Fibroblast of skin of left quadriceps (primary cell): ENCODE measurements at places on chromosomes 3 and 15.
A peak's percentile ranks its signal among the peaks of the same experiment; 100 is the strongest.

DNA sequence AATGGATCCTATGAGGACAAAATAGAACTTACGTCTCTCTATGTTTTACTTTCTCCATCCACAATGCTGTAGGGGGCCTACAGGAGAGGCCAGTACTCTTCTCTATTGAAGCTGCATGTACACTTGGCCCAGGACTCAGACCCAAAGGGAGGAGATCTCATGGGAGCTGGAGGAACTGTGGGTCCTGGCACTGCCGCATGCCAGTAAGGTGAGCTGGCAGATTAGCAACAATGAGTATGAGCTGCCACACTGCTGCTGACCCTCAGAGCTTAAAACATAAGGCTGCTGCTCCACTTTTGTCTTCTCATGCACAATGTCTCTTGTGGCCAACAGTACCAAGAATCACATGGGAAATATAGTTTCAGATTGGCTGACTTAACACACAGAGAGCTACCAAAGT is 57.8 kb upstream of the TBC1D5 start:
- DNase-seq = no peak

DNA sequence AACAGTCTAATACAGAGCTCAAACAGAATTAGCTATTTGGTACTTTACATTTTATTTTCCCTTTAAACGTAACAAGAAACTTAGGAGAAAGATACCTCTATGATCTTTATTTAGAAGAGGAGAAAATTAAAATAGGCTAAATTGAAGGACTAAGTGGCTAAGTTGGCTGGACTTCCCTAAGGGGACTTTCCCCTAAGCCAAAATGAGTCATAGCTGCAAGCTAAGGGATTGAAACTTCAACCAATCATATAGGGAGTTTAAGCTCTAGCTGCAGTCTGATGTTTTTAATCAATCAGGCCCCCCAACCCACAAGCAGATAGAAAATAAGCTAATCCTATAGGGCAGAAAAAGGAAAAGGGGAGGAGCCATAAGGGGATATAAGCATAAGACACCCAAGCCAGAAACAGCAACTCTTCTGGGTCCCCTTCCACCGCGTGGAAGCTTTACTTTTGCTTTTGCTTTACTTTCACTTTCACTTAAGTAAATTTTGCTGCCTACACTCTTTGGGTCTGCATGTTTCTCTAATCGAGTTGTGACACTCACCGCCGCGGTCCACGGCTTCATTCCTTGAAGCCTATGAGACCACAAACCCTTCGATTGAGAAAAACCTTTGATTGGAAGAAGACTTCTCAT is 1108.5 kb upstream of the EPHA6 start:
- DNase-seq = no peak

GRCh38 chr3:5218815-5219214 is 31.3 kb downstream of the EDEM1 start:
- DNase-seq = no peak

DNA sequence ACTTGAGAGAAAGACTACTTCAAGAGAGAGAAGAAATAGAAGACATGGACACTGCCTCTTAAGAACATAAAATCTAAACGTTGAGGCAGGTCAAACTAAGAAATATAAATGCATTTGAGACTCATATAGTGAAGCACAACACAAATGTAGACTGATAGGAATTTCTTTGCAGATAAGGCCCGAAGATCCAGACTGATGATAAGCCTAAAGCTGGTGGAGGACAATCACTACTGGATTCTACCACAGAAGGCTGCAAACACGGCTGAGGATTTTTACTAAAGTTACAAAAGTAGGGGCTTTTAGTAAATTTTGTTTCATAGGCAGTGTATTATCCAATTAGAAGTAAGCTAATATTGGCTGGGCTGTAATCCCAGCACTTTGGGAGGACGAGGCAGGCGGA is 278.3 kb downstream of the RAP2B start:
- DNase-seq = no peak

DNA sequence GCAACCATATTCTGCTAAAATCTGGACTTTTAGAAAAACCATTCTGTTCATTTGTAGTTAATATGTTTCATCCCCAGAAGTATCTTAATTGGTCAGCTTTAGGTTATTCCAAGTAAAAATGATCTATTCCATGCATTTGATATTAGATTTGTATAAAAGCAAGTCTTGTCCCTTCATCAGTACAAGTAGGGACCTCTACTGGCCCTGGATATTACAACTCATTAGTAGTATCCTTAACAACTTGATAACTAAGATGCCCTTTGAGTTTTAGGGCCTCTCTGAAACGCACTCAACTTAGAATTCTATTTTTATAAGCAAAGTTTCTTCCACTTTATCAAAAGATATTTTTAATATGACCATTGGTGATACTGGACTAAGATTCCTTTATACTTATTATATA is 25.3 kb upstream of the SELENOT start:
- no peak for DNase-seq

DNA sequence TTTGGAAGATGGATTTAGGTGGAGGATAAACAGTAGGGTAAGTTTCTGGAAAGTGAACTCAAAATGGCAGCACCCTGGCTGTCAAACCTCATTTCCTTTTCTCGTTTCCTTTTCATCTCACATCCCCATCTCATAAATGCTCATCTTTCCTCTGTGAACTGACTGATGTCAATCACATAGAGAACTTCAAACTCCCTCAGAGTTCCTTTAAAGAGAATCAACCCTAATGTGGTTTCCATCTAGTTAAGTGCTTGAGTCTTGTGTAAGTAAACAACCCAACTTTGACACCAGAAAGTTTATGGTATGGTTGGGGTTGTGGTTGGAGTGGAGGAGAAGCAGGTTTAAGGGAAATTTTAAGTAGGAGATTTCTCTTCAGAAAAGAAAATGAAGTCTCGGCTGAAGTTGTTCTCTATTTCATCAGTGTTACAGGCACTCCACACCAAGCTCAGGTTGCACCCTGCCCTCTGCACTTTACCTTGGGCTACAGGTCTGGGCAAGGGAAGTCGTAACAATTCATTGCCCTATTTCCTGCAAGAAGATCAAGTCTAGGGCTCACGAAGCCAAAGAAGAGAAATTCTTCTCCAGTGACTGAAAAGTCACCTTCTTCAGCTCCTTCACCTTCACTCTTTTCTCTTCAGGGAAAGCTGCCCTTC is 34.4 kb upstream of the TNIK start:
- DNase-seq = no peak

DNA sequence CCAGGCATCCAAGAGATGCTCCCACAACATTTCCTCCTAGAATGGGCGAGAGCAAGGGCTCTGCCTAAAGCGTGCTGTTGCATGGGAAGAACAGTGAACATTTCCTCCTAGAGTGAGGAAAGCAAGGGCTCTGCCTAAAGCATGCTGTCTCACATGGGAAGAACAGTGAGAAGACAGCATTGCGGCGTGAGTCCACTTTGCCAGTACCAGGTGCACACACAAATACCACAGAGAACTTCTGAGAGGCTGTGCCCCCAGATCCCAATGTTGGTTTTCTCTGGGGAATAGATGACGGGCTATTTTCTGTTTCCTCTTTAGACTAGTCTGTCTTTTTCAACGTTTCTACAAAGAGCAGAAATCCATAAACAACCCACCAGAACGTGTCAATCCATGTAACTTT is 142.9 kb downstream of the LRRK1 start:
- DNase-seq = no peak

- no peak for DNase-seq
Measured at GRCh38 chr15:90266485-90266884, 1.0 kb downstream of the NGRN start.

DNA sequence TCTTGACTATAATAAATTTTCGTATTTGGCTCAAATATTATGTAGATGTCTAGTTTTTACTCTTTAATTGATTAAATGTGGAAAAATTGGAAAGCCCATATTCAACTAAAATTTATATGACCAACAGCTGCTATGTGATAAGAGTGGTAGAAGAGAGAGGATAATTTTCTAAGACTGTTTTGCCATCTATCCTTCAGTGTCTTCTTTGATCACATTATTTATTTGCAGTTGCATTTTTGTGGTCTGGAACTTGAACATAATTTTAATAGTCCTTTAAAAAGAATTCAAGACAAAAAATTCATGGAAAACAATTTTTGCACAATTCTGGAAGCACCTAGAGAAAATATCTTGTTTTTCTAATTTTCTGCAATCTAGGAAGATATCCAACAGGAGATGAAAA is 213.3 kb upstream of the THBS1 start:
- DNase-seq = peak; percentile 57

DNA sequence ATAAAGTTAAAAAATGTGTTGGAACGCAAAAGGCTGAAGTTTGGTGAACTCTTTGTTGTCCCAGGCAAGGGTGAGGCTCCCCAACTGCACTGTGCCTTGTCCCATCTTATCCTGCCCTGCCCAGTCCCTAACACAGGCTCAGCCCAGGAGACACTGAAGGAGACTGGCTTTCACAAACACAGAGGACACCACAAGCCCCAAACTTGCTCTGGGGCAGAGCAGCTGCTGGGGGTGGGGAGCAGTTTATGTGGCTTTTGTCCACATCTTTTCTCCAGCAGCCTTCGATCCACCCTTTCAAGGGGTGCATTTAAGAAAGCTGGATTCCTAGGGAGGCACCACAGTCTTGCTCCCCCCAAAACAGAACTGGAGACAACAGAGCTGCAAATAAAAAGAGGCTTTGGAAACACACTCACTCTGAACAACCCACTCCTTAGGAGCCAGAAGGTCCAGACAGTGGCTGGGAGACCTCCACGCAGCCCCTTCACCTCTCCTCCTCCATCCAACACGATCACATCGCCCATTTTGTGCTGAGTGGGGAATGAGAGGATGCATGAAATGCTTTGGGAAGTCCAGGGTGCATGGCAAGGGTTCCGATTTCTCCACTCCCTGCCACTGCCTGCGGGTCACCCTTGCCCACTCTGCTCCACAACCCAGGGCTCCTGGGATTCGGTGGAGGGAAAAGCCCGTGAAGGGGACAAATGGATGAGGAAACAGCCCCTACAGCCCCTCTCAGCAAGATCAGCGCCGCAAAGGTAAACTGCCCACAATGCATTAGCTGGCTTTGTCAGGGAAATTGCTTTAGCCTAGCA is 260.5 kb upstream of the TLE3 start:
- DNase-seq = no peak

DNA sequence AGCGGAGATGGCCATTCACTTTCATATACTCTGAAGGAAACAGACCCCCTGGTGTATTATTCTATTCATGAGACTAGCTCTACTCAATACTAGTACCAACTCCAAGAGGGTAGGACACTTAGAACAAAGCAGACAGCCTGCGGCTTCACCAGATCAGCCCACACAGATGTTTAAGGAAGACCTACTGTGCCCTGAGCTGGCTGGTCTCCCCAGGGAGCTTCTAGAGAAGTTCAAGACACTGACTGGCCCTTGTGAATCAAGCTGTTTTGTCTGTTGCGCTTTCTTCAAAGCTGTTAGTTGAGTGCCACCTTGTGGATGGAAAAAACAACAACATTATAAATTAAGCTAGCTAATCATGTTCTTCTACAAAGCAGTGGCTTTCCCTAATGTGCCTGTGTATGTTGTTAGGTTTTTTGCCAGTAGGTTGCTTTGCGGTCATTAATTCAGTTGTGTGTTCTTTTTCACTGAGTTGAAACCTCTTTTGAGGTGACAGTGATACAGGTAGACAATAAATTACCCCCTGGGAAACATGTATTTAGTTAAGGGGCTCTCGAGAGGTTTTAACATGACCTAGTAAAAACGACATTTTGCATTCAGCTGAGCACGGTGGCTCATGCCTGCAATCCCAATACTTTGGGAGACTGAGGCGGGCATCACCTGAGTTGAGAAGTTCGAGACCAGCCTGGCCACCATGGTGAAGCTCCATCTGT is 64.2 kb upstream of the MYZAP start:
- peak; percentile 74 for DNase-seq

DNA sequence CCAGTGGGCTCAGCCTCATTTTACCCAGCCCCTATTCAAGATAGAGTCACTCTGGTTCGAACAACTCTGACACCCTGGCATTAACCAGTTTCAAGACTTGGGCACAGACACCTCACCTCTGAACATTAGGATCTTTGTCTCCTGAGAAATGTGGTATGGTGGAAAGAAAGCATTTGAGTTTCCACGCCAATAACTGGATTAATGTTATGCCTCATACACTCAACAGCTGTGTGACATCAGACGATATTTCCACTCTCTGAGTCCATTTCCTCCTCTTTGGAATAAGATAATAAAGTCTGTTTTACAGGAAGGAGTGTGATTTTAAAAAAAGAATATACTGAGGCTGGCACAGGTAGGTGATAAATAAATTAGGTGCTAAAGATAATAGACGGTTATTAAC is 121.3 kb upstream of the CHL1 start:
- DNase-seq = no peak

- no peak for DNase-seq
Measured at GRCh38 chr3:170714562-170715535, 129.0 kb upstream of the SLC7A14 start.

GRCh38 chr3:188944108-188944507 is 227.7 kb upstream of the TPRG1 start:
- DNase-seq = no peak

DNA sequence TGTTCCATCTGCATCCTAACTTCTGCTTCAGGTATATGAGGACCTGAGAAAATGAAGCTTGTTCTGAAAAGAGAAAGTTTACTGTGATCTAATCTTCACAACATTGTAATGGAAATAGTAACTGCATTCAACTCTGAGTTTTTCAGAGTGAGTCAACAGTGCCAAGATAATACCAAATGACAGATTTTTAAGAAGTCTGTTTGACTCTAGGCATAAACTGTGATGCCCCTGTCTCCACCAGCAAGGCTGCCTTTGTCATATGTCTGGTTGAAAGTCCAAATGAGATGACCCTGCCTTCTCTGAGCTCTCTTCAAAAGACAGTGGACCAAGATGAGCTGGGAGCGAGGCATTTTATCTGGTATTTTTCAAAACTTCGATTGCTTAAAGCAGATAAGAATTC is 44.8 kb upstream of the B3GNT5 start:
- no peak for DNase-seq

DNA sequence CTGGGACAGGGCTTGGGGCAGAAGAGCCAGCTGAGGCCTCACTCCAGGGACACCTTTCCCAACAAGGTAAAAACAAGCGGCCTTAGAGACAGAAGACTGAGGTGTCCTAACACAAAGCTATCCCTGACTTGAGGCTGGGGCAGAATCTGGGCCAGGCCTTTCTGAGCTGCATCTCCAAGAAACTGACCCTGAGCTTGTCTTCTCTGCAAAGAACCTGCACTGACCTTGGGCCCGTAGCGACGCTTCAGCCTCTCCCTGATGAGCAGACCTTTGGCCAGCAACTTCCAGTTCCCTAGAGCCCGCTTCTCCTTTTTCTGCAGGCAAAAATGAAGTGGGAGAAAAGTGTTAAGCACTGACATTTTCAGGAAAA is 22.2 kb downstream of the TMEM43 start:
- no peak for DNase-seq

- no peak for DNase-seq
Measured at GRCh38 chr15:88400591-88401250, 66.5 kb downstream of the MRPL46 start.
